A172 (cell line): ENCODE measurements at places on chromosomes 11 and 22. TPM values are rescaled to one million over a fixed set of nuclear protein-coding genes. Genes with fewer than 3 reads are reported as not detected.

GRCh38 chr22:44625421-44625760, 76.6 kb upstream of the PRR5 start:
- no peak for DNase-seq

- DNase-seq = no peak
These were observed 179.4 kb downstream of the ARHGAP42 start for GRCh38 chr11:100866453-100866852.

- DNase-seq = no peak
These were observed 141.8 kb downstream of the NTM start for GRCh38 chr11:131512228-131512627.

GRCh38 chr11:67010296-67010905, 12.5 kb upstream of the SYT12 start:
- no peak for DNase-seq

GRCh38 chr22:47854680-47855079, 1092.2 kb downstream of the TBC1D22A start:
- DNase-seq = no peak

DNA sequence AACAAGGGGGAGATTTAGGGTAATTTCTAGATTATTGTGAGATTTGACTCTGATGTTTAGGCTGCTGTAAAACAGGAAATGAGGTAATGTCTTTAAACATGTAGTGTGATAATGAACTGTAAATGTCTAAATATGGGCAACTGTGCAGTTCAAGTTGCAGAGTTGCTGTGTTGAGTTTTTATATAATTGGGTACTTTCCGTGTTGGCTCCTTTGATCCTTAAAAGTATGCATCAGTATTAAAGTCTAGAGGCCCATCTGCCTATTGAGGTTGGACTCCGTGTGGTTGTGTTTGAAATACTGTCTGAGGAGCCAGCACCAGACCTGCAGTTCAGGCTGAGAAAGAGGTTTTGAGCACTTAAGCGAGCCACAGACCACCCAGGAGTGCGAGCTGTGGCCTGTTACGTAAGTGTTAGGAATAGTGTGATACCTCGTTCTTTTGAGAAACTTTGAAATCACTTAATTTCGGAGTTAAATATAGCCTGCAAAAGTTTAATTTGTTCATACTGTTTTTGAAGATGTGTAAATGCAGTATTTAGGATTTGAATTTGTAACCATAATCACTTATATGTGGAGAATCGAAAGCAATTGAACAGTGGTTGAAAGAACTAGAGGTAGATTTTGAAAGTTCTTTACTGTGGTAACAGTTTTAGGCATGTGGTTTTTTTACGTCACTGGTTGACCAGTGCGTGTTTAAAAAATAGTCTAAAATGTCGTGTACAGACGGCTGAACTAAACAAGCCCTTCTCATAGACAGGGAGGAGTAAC, 9.0 kb downstream of the FAM118A start:
- peak; percentile 32 for DNase-seq

DNA sequence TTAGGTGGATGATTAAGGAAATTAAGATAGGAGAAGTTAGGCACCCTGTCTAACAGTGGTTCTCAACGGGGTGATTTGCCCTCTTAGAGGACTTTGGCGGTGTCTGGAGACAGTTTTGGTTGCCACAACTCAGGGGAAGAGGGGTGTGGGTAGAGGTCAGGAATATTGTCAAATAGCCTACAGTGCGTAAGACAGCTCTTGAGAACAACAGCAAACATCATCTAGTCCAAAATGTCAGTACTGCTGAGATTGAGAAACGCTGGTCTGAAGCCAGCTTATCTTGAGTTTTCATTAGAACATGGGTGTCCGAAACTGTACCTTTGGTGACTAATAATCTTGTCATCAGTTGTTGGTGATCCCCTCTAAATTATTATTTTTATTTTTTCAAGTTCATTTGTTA, 38.4 kb downstream of the CECR2 start:
- DNase-seq = no peak

- DNase-seq = no peak
These were observed 50.8 kb upstream of the ADORA2A start for GRCh38 chr22:24376586-24376985.

GRCh38 chr11:128757886-128758612, 64.2 kb downstream of the FLI1 start:
- no peak for DNase-seq

DNA sequence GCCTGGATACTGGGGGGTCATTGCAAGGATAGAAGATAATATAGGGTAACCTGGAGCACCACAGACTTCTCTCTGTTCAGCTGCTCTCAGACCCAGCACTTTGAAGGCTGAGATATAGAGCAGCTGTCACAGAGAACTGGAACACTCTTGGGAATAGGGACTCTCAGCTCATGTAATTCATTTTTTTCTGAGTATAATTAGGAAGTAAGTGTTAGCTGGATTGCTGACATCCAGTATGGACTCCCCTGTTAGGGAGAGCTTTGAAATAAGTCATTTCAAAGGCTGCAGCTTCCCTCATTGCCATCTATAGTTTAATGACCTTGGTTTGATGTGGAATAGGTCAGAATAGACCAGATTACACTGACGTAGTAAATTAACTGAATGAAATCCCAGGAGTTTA, 120.8 kb upstream of the POU2AF2 start:
- no peak for DNase-seq

GRCh38 chr11:34564807-34565241, 51.2 kb upstream of the ELF5 start:
- DNase-seq = no peak

DNA sequence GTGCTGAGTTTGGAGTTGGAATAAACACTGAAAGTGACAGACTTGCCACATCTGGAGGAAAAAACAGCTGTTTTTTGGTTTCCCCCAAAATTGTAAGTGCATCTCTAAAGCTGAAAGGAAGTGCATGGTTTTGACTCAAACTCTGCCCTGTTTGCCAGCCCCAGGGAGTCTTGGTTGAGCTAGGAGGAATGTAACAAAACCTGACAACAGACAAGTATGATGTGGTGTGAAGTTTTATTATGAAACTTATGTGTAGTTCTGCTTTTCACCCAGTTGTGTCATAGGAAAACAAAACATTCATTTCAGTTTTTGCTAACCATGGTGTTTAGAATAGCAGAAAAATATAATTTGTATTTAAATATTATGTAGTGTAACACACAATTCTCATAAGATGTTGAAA, 31.7 kb upstream of the PDE3B start:
- no peak for DNase-seq

GRCh38 chr22:32603651-32604540, 129.3 kb downstream of the FBXO7 start:
- no peak for DNase-seq

DNA sequence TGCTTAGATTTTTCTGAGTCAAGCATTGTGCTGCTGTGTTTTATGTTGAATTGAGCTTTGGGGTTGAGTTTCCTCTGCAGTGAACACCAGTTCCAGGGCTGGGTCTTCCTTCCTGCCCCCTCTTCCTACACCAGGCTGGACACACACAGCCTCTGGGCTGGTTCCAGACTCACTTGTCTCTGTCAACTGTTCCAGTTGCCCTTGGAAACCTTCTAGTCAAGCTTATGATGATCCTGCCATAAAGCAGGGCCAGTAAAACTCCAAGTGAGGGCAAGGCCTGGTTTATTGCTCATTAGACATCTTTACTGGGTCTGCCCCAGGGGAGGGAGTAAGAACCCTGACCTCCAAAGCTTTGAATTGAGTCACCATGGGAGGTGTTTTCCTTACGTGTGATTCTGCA, 61.1 kb downstream of the KIAA1671 start:
- no peak for DNase-seq

GRCh38 chr22:46593211-46593681, 26.9 kb upstream of the GRAMD4 start:
- no peak for DNase-seq

DNA sequence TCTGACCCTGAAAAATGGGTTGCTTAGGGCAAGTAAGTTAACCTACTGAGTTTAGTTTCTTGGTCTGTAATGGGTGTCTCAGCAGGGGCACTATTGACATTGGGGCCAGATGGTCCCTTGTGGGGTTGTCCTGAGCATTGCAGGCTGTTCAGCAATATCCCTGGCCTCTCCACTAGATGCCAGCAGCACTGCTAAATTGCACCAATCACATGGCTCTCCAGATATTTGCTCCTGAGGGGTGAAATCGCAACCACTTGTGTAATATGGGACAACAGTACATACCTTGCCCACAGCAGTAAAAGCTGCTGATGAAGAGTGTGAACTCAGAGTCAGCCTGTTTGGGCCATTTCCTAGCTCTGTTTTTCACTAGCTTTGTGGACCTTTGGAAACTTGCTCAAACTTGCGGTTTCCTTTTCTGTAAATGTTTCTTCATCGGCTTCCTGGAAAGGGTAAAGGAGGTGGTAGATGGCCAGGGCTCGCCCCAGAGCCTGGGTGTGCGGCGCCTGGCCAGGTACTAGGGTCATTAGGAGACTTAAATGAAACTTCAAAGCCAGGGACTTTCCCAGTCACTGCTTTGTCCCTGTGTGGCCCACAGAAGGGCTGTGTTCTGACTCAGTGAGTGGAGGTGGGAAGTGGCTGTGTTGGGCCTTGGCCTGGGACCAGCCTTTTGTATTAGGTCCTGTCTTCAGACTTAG, 13.0 kb downstream of the NCF4 start:
- DNase-seq = peak; percentile 27

- DNase-seq = no peak
These were observed 87.5 kb downstream of the NAV2 start for GRCh38 chr11:19800162-19800561.

GRCh38 chr11:130064596-130064995, 5.1 kb upstream of the APLP2 start:
- DNase-seq = no peak

Gene GPR83
- total RNA-seq = not detected in 2 replicates

Gene PRR5L
- 2.5 and 5.3 TPM in 2 replicates for total RNA-seq

Gene TPBGL
- not detected in 2 replicates for total RNA-seq

Gene PRCP
- total RNA-seq = 86.6 and 96.9 TPM in 2 replicates
